Thyroid gland (tissue), 4 donors: ENCODE measurements at places on chromosomes 6 and 20. TPM values are rescaled to one million over a fixed set of nuclear protein-coding genes. Genes with fewer than 3 reads are reported as not detected.

Gene DIDO1
- total RNA-seq = 92.9 TPM

Gene OPRM1
- total RNA-seq = not detected

DNA sequence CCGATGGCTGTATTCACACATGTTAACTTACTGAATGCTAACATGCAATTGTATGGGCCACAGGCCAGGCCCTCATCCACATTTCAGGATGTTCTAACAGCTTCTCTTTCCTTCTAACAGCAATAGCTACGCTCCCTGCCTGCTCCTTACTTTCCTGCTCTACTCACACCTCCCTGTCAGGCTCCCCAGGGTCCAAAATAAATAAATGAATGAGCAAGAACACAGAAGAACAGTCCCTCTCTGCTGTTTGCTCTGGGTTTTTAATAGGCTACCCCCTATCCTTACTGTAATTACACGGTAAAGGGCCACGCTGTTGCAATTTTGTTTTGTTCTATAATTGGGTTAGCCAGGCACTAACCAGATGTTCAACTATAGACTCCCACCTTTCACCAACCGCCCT lies 135.6 kb downstream of the GMDS start:
- DNase-seq = no peak

GRCh38 chr6:122180132-122180531 lies 219.3 kb upstream of the HSF2 start:
- no peak for DNase-seq

DNA sequence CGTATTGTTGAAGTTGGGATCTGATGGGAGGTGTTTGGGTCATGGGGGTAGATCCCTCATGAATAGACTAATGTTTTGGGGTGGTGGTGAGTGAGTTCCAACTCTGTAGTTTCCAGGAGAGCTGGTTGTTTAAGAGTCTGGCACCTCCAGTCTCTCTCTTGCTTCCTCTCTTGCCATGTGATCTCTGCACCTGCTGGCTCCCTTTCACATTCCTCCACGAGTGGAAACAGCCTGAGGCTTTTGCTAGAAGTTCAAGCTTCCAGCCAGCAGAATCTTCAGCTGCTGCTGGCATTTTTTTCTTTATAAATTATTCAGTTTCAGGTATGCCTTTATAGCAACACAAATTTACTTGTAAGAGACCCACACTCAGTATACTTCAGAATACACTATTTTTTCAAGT lies 1021.6 kb downstream of the EYS start:
- no peak for DNase-seq

- no peak for DNase-seq
Observed at GRCh38 chr20:62979876-62980373, 26.8 kb downstream of the BHLHE23 start.

Gene ISM1
- total RNA-seq = 82.4 TPM

- no peak for DNase-seq
Observed at GRCh38 chr6:56172144-56172543, 75.2 kb downstream of the COL21A1 start.

GRCh38 chr6:81997090-81997926 lies 244.8 kb upstream of the TENT5A start:
- no peak for DNase-seq

DNA sequence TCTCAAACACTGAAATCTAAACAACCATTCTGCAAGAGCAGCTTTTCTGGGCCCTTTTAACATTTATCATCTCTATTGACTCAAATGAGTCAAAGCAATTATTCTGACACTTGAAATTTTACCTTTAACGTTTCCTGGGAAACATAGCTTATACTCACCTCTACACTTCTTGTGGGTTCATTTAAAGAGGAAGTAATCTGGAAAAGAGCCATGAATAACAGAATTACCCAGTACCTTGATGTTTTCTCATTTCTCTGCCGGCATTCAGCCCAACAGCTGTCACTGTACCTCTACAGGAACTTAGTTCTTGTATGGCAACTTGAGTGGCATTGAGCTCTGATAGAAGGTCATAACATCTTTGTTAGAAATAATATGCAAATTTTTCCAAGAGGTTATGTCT lies 272.2 kb downstream of the KCNQ5 start:
- no peak for DNase-seq

GRCh38 chr6:22147921-22148776 lies 148.7 kb downstream of the PRL start:
- DNase-seq = peak; percentile 9

- DNase-seq = peak; percentile 84
Observed at GRCh38 chr6:46491201-46491627, at the start of gene RCAN2. TSS of gene RCAN2 (minus strand) at chr6:46491449.

Gene PRDM1
- total RNA-seq = 5.6 TPM

GRCh38 chr6:9862603-9863167 lies 552.2 kb downstream of the TFAP2A start:
- no peak for DNase-seq

DNA sequence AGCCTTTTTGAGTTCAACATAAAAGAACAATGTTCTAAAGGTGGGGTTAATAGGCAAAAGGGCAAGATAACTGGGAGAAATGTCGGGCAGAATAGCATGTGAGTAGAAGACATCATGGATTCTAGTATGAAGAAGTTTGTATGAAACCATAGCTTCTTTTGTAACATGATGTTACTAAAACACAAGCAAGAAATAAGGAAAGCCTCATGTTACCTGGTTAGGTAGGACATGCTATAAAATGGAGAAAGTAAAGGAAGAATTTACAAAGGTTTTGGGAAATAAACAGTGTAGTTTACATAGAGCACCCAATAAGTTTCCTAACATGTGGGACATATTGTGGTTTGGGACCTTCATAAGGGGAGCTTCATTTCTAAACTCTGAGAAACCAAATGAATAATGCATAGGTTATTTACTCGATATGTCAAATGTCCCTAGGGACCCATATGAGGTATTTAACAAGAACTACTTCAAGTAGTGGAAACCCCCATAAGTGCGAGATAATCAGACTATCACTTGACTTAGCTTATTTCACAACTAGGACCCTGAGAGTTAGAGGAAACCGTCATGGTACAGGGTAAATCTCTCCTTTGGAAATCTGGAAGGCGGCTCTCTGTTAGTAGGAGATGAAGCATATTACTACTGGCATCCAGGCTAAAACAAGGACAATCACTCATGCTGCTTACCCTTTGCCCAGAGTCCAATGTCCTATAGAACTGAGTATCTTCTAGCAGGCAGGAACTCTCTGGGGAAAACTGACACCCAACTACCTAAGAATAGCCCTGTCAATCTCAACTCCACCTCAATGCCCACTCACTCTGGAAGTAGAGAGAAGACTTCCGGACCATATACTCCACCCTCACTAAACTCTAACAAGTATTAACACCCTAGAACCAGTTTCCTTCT lies 57.5 kb downstream of the ILRUN start:
- no peak for DNase-seq

Gene GLYATL3
- total RNA-seq = not detected

- no peak for DNase-seq
Observed at GRCh38 chr6:113645986-113646385, 211.2 kb upstream of the MARCKS start.

GRCh38 chr6:14930366-14930989 lies 315.4 kb upstream of the JARID2 start:
- no peak for DNase-seq

GRCh38 chr6:21908161-21908848 lies 314.8 kb downstream of the SOX4 start:
- DNase-seq = no peak
